ENCODE measurements at places on chromosomes 13 and 19.

GRCh38 chr19:5092481-5092843 is 123.5 kb downstream of the KDM4B start:
- DNase-seq = no peak

GRCh38 chr13:21546372-21546771 is 57.6 kb downstream of the MICU2 start:
- no peak for DNase-seq

- DNase-seq = no peak
Measured at GRCh38 chr19:33227242-33227650, 1.6 kb upstream of the SLC7A10 start.

DNA sequence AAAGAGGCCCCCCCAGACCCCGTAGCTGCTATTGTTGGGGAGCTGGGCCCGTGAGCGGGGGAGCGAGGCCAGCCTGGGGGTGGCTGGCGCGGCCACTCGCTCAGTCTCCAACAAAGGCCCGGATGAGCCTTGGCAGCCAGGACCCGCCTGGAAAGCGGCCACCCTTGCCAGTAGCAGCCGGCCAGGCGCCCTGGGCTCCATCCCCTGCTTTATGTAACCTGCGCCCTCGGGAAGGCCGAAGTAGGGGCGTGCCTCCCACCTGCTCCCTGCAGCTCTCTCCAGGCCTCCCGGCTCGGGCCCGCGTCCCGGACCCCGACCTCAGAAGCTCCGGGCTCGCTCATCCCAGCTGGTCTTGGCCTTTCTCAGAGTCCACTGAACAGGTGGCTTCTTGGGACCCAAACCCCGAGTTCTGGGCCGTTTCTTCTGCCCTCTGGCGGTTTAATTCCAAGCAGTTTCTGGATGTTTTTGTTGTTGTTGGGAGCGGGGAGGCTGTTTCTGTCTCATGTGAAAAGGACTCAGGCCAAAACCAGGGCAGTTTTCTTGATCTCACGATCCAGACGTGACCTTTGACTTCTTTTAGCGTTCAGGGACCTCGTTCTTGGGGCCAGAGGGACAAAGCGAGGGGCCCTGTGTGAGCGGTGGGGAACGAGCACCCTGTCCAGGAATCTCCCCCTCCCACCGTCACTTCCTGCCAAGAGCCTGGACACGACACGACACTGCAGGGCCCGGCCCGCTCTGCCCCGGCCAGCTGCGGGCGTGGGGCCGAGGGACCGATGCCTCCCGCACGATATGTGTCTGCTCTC is 1.2 kb downstream of the CDC34 start:
- DNase-seq = peak; percentile 71

GRCh38 chr19:17824339-17824738 is 3.0 kb upstream of the INSL3 start:
- no peak for DNase-seq

DNA sequence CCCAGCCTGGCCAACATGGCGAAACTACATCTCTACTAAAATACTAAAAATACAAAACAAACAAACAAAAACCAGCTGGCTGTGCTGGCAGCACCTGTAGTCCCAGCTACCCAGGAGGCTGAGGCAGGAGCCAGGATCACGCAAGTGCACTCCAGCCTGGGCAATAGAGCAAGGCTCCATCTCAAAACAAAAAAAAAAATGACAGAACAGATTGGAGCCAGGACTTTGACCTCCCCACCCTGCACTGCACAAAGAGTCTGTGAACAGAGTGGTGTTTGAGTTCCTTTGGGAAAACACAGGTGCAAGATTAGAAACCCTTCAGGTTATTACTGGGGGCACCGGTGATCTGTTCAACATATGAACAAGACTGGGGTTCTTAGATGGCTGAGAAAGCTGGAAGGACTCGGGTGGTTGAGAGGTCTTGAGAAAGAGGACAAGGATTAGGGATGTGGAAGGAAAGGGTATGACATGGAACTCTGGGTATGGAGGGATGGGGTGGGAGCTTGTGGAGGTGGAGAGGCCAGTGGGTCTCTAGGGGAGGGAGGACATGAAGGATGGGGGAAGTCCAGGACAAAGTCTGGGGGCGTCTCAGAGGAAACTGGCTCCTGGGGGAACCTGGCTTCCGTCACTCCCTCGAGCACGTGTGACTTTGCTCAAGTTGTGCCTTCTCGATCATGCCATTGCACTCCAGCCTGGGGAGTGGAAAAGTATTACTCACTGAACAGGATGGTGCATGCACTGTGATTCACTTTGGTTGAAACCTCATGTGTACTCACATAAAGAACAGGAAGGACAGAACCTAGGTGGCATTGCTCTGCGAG is 25.9 kb downstream of the RCN3 start:
- peak; percentile 18 for DNase-seq

DNA sequence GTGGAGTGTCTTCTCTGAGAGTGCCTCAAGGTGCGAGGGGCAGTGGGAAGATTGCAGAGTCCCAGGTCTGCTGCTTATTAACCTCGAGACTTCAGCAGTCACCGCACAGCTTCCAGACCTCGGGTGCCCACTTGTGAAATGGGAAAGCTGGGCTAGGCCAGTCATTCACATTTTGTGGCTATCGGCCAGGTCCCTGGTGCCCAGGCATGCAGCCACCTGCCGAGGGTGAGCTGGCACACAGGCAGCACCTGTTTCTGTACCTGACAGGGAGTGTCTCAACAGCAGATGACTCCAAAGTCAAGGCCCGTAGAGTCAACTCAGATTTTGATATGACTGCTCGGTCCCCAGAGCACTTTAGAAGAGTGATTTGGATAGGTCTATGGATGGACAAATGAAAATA is 21.9 kb downstream of the UQCRFS1 start:
- no peak for DNase-seq

DNA sequence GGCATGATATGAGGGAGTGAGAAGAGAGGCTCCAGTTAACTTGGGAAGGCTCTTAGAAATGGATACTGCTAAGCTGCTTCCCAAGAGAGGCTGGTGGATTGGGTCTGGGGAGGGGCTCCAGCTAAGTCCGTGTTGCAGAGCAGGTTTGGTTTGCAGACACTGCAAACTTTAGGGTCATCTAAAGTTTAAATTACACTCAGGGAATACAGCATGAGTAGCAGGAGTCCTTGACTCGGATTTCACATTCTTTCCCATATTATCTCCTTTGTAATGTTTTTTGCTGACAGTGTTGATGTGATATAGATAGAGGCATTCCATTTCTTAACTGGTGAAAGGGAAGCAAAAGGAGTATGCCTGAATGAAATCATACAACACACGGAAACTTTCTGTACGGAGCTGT is 31.9 kb downstream of the SGCG start:
- no peak for DNase-seq

- peak; percentile 99 for DNase-seq
Measured at GRCh38 chr19:3852614-3853254, 16.1 kb downstream of the ZFR2 start.

DNA sequence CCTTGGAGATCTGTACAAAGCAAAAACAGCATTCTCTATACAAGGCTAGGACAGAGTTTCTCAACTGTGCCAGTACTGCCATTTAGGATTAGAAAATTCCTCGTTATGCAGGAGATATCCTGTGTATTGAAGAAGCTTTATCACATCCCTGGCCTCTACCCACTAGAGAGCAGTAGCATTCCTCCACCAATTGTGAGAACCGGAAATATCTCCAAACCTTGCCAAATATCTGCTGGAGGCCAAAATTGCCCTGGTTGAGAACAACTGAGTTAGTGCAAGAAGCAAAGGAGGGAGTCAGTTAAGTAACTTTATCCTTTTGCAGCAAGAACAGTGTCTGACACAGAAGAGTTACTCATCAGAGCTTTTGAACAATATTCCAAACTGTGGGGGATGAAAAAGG is 16.2 kb upstream of the FREM2 start:
- DNase-seq = no peak
